ENCODE measurements at places on chromosomes 3 and 15.

GRCh38 chr3:56001537-56001936, 466.7 kb downstream of the ERC2 start:
- DNase-seq = no peak

GRCh38 chr15:66959875-66960274, 105.5 kb upstream of the SMAD3 start:
- no peak for DNase-seq

GRCh38 chr15:37122703-37123102, 22.4 kb upstream of the MEIS2 start:
- no peak for DNase-seq

DNA sequence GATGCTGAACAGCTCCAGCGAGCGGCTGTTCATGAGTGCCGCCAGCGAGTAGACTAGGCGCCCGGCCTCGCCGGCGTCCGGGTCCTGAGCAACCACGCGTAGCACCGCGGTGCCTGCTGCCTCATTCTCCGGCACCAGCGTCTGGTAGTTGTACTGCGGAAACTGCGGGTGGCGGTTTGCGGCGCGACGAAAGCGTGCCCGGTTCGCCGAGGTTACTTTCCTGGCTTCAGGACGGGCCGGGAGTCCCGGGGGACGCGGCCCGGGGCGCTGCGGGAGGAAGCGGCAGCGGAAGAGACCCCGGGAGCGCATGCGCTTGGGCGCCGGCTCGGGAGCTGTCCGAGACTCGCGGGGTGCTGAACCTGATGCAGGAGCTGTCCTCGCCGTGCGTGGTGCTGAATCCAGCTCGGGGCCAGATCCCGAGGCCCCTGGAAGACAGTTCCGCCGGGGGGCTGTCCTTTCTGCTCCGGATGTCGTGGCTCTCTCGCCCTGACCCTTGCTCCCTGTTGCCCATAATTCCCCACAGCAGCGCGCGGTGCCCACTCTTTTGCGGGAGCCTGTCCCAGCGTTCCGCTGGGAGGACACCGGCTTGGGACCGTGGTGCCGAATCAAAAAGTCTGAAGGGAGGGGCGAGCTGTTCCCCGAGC, 1.1 kb downstream of the CELSR3 start:
- no peak for DNase-seq

- peak; percentile 42 for DNase-seq
Measured at GRCh38 chr15:89419370-89419984, 76.9 kb downstream of the RHCG start.

DNA sequence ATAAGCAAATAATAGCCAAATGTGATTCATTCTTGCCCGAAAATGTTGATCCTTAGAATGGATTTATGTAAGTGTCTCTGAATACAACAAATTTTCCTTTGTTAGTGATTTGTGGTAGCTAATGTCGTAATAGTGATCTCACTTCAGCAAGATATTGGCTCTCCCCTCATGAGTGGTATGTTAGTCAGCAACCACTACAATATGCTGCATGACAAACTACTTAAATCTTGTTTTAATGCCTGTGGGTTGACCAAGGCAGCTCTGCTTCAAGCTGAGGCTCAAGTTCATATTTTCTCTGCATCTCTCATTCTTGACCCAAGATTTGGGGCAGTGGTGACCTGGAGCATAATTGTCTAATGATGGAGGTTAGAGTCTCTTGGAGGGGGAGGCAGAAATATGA, 49.8 kb upstream of the GALNT15 start:
- DNase-seq = no peak

DNA sequence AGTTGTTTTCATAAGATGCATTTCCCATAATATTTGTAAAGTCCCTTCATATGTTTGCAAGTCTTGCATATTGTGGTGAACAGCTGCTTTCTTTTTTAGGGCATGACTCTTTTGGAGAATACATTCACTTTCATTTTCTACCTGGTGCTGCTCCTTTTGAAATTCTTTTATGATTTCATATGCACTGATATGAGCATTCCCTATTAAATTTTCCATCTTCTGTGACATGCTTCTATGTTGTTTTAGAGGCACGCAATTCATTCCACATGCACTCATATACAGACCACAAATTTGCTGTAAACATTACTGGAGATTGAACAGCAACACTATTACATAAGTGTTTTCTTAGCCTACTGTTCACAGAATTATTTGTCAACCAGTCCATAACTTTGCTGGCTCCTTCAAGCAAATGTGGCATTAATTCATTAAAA, 92.8 kb upstream of the TNFSF10 start:
- DNase-seq = no peak

DNA sequence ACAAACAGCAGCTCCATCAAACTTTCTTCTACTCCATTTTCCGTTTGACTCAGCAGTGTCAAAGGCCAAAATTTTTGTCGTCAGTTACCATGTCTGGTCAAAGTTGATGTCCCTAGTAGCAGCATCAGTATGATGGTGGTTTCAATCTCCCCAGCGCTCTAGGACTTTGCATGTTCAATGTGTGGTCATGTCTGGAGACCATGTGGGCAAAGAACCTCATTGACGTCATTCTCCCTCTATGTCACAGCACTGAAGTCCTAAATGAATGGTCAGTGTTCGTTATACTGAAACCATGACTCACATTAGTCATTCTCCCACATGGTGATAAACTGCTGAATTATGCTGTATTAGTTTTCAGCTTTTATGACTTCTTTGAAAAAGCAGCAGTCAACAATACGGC, 23.2 kb downstream of the SHC4 start:
- no peak for DNase-seq

- DNase-seq = peak; percentile 55
Measured at GRCh38 chr3:82133070-82133606, 371.7 kb upstream of the GBE1 start.

- DNase-seq = no peak
Measured at GRCh38 chr3:13333236-13333897, 86.8 kb downstream of the NUP210 start.

DNA sequence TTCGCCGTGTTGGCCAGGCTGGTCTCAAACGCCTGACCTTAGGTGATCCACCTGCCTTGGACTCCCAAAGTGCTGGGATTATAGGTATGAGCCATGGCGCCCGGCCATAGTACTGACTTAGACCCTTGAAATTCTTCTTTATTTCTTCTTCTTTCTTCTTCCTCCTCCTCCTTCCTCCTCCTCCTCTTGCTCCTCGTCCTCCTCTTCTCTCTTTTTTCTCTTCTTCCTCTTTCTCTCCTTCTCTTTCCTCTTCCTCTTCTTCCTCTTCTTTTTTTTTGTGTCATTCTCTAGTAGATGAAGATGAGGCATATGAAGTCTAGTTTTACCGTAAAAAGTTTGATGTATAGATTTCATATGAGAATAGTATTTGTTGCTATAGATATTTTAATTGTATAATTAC, 9.3 kb downstream of the RPL15 start:
- no peak for DNase-seq

DNA sequence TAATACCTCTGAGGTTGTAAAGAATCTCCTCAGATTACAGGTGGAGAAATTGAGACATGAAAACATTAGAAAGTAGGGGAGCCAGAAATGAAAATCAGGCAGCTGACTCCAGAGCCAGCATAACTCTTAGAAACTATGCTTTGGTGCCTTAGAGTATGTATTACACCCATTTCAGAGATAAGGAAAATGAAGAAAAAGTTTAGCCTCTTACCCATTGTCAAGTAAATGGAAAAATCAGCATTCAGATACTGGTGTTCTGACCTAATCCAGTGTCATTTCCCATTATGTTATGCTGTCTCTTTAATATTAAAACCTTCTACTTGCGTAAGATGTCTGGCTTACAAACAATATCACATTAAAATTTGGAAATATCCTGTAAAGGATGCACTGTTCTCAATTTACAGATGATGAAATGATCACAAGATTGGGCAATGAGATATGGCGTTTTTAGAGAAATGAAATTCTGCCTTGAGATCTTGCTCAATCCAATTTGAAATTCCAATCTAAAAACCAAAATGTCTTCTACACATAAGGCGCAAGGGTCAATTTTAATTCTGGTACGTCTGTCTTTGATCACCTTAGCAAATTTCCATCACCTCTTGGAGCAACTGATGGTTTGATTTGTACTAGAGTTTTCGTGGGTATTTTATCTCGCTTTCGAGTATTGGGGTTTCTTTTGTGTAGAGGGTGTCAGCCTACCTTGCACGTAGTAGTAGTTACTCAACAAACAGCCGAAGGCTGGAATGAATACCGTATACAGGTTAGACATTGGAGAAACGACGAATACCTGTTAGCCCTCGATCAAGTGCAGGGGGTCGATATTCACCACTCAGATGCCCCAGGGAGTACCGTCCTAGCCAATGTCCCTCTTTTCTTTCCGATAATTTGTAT, 902 bp upstream of the ZCWPW2 start:
- peak; percentile 1 for DNase-seq

DNA sequence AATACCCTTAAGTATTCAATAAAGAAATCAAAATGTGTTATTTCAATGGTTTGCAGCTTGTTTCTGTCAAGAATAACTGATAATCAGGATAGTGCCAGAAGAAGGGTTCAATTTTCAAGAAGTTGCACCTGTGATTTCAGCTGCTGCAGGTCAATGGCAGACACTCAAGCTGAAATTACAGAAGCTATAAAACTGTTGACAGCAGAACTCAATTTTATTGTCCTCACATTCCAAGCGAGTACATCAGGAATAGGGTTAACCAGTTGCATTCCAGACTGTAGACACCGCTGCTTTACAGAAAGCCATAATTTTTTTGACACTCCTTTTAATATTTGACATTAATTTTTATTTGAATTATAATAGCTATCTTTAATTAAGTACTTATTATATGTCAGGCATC, 364.1 kb downstream of the CGGBP1 start:
- DNase-seq = no peak

- DNase-seq = no peak
Measured at GRCh38 chr3:189720736-189721417, 89.7 kb downstream of the TP63 start.

DNA sequence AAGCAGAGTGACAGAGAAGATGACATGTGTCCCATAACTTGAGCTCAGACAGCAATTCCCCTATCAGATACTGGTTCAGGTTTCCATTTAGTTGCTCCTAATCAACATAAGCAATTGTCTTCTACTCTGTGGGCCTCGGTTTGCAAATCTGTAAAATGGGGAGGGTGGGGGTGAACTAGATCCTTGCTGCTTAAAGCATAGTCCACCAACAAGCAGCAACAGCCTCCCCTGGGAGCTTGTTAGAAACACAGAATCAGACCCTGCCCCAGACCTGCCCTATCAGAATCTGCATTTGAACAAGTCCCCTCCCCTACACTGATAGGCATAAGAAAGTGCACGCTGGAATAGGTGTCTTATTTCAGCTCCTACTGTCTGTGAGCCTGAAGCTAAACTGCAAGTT, 87.8 kb downstream of the CEMIP start:
- DNase-seq = no peak

DNA sequence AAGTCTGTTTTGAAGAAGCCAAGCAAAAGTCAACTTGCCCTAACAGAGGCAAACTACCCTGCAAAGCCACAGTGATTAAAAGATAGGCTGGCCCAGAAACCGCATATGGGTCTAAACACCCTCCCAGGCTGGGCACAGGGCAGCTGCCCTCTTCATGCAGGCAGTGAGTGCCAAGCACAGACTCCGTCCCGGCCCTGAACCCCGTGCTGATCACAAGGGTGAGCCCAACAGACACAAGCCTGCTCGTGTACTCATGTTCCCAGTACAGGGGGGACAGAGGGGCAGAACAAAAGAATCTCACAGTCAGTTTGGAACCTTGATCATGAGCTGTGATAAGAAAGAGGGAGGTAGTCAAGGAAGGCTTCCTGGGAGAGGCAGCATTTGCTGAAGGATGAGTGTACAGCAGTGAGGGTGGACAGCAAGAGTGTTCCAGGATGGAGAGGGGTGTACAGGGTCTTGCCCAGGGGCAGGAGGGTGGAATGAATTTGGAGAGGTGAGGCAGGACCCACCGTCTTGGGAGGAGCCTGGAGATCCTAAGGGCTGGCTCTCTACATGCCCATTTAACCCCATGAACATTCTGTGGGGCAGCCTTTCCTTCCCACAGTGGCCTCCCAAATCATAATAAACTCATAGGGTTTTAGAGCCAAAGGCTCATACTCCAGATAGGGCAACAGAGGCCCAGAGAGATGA, 43.2 kb upstream of the PRR23E start:
- no peak for DNase-seq

GRCh38 chr15:53565721-53566120, 193.7 kb downstream of the WDR72 start:
- no peak for DNase-seq

DNA sequence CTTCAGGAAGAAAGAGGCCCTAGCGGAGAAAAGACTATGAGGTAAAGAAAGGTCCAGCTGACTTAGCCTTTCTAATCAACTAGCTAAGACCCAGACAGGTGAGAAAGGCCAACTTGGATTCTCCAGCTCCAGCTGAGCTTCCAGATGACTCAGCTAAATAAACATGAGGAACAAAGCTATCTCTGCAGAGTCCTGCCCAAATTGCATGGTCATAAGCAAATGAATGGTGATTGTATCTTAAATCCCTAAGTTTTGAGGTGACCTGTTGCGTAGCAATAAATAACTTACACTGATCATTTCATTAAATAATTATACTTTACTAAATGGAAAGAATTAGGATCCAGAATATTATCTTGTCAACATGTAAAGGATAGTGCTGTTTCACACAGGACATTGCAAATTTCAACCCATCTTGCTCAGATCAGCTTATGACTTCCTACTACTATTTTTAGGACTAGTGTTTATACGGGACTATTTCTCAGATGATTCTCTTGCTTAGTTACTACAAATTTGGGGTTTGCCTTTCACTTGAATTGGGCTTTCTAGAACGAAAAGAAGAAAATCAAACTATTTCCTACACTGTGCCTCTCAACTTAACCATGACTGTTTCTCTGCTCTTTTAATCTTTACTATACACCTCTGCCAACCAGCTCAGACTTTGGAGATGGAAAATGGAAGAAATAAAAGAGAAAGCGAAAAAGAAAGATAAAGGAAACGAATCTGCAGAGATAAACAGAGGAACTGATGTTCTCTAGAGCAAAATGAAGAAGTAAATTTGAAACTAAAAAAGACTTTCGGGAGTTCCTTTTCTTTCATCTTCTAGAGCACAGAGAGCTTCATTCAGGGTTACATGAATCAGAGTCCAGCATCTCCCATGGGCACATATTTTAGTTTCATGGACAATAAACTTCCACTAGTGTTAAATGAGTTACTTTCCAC, 6.6 kb upstream of the ADGRG7 start:
- peak; percentile 55 for DNase-seq

- DNase-seq = no peak
Measured at GRCh38 chr3:8631661-8632060, 12.9 kb downstream of the SSUH2 start.

- no peak for DNase-seq
Measured at GRCh38 chr15:36753173-36753572, 173.7 kb downstream of the CDIN1 start.

DNA sequence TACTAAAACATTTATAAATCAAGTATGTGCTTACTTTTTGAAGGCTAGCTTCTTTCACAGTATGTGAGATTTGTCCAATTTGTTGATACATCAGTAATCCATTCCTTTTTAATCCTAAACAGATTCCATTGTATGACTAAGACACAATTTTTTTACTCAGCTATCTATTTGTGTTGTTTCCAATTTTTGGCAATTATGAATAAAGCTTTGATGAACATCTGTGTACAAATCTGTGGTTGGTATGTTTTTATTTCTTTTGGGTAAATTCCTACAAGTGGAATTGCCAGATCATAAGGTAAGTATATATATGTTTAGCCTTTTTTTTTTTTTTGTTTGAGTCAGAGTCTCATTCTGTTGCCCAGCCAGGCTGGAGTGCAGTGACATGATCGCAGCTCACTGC, 56.2 kb upstream of the VEPH1 start:
- DNase-seq = no peak

- DNase-seq = no peak
Measured at GRCh38 chr15:63999177-63999576, 47.1 kb downstream of the DAPK2 start.

GRCh38 chr15:62782896-62783295, 259.7 kb upstream of the TPM1 start:
- DNase-seq = no peak

- no peak for DNase-seq
Measured at GRCh38 chr3:13762906-13763305, 117.0 kb downstream of the WNT7A start.
